ENCODE measurements at places on chromosomes 11 and 22.

DNA sequence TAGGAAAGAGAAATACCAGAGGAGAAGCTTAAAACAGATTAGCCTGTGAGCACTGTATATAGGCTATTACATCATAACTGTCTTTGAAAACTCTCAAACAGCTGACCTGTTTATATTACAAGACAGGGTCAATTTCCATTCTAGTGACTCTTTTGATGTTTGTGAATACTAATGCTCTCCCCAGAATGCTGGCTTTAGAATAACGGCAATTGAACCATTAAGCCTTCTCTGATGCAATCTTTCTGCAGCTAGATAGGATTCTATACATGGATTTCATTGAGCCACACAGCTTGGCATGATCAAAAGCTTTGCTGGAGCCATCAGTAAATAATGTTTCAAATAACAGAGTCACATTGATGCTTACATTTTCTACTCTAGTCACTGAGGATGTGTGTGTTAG lies 122.7 kb upstream of the FAT3 start:
- DNase-seq, result no peak

DNA sequence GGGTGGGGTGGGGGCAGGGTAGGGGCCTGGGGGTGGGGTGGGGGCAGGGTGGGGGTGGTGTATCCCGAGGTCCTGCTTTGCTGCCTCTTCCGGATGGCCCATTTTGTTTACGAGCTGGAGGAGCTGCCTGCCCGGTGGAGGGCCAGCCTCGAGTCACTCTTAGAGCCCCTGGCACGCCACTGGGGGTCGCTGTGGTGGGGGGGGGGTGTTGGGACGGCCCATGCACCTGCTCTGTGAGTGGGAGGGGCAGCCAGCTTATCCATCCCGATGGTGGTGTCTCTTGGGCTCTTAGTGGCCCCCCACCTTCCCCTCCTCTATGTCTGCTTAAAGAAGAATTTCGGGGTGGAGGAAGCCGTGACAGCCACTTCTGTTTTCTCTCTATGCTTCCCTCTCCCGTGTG lies 24.6 kb downstream of the MRGPRD start:
- DNase-seq, result no peak

- no peak for DNase-seq
Observed at GRCh38 chr11:68397256-68397655, 63.3 kb upstream of the PPP6R3 start.

GRCh38 chr11:131724436-131724975 lies 354.1 kb downstream of the NTM start:
- no peak for DNase-seq

- DNase-seq, result no peak
Observed at GRCh38 chr11:86245369-86246292, 1.1 kb downstream of the EED start.

- no peak for DNase-seq
Observed at GRCh38 chr11:61277186-61278000, 17.7 kb downstream of the VWCE start.

GRCh38 chr11:133966172-133966651 lies 9.4 kb upstream of the IGSF9B start:
- no peak for DNase-seq
